ENCODE measurements at places on chromosomes 16 and 17. TPM values are rescaled to one million over a fixed set of nuclear protein-coding genes. Genes with fewer than 3 reads are reported as not detected.

GRCh38 chr16:88523309-88524161 is 46.7 kb upstream of the ZC3H18 start:
- no peaks in the 10 kb centered on the region for H3K4me1 ChIP-seq
- peaks cover 3% of the 10 kb centered on the region for H3K36me3 ChIP-seq
- H3K4me3 ChIP-seq = no peak overlapping the region

GRCh38 chr17:30821871-30822723 is 2.4 kb downstream of the CRLF3 start:
- H3K4me3 ChIP-seq = peak overlapping the region; percentile 100
- no peaks in the 10 kb centered on the region for H3K27me3 ChIP-seq
- no peak for DNase-seq
- peaks cover 38% of the 10 kb centered on the region for H3K36me3 ChIP-seq

GRCh38 chr16:70723740-70724145 is 37.9 kb upstream of the MTSS2 start:
- H3K36me3 ChIP-seq = peaks cover 22% of the 10 kb centered on the region
- no peaks in the 10 kb centered on the region for H3K27me3 ChIP-seq
- no peak for DNase-seq

GRCh38 chr16:1884155-1884760 is 12.3 kb upstream of the MEIOB start:
- H3K27ac ChIP-seq = no peak overlapping the region
- no peaks in the 10 kb centered on the region for H3K4me1 ChIP-seq

GRCh38 chr17:35423761-35424160 is 8.5 kb downstream of the SLFN12 start:
- DNase-seq = no peak
- no peak overlapping the region for H3K27ac ChIP-seq
- peaks cover 12% of the 10 kb centered on the region for H3K36me3 ChIP-seq
- H3K27me3 ChIP-seq = no peaks in the 10 kb centered on the region
- no peak overlapping the region for H3K4me3 ChIP-seq

- no peaks in the 10 kb centered on the region for H3K36me3 ChIP-seq
- H3K27me3 ChIP-seq = peaks cover 26% of the 10 kb centered on the region
- peak; percentile 70 for DNase-seq
- peaks cover 14% of the 10 kb centered on the region for H3K4me1 ChIP-seq
- peak within 1 kb of the TSS; percentile 43 for H3K27ac ChIP-seq
Measured at GRCh38 chr17:48037036-48037837, at the start of gene COPZ2. COPZ2 (minus strand) TSS chr17:48037797; CDS start chr17:48037777, 20 bp downstream.

PIGW gene
- 34.6 TPM for total RNA-seq

NPIPB8 gene
- total RNA-seq = 0.39 TPM

LPO gene
- not detected for total RNA-seq

ITGAL gene
- total RNA-seq = 235 TPM

ATP2C2 gene
- not detected for total RNA-seq

HYDIN gene
- not detected for total RNA-seq

CHST5 gene
- total RNA-seq = not detected
